ENCODE measurements at places on chromosomes 5 and 9. TPM values are rescaled to one million over a fixed set of nuclear protein-coding genes. Genes with fewer than 3 reads are reported as not detected.

SARDH gene
- total RNA-seq, result 0.60 TPM

ACTBL2 gene
- not detected for total RNA-seq

SLC25A46 gene
- total RNA-seq, result 54.6 TPM

NUTM2F gene
- total RNA-seq, result not detected

LCN15 gene
- not detected for total RNA-seq

- peaks cover 16% of the 10 kb centered on the region for H3K36me3 ChIP-seq
- peak overlapping the region; percentile 88 for H3K4me3 ChIP-seq
- H3K27me3 ChIP-seq, result no peaks in the 10 kb centered on the region
- DNase-seq, result peak; percentile 36
Observed at GRCh38 chr5:68287976-68288706, 72.6 kb downstream of the PIK3R1 start.

GRCh38 chr5:7728076-7728475 lies 122.9 kb downstream of the CFAP90 start:
- no peaks in the 10 kb centered on the region for H3K36me3 ChIP-seq
- no peak overlapping the region for H3K4me3 ChIP-seq
- DNase-seq, result no peak

DNA sequence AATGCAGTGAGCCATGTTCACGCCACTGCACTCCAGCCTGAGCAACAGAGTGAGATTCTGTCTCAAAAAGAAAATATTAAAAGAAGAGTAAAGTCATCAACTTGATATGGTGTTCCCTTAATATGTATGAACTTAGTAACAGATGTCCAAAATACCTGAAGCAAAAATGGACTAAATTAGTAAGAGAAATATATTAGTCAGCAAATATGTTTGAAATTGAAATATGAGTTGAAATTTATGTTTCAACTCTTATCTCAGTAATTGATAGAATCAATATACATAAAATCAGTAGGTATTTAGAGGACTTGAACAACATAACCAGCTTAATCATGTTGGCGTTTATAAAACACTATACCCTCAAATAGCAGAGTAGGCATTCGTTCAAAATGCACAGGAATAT lies 668.5 kb downstream of the ISL1 start:
- no peaks in the 10 kb centered on the region for H3K36me3 ChIP-seq
- H3K4me1 ChIP-seq, result no peaks in the 10 kb centered on the region
- no peaks in the 10 kb centered on the region for H3K27me3 ChIP-seq
- no peak overlapping the region for H3K27ac ChIP-seq

- H3K36me3 ChIP-seq, result no peaks in the 10 kb centered on the region
- no peak for DNase-seq
- no peak overlapping the region for H3K4me3 ChIP-seq
- no peak overlapping the region for H3K27ac ChIP-seq
- no peaks in the 10 kb centered on the region for H3K27me3 ChIP-seq
Observed at GRCh38 chr5:163938595-163938994, 433.2 kb downstream of the MAT2B start.

DNA sequence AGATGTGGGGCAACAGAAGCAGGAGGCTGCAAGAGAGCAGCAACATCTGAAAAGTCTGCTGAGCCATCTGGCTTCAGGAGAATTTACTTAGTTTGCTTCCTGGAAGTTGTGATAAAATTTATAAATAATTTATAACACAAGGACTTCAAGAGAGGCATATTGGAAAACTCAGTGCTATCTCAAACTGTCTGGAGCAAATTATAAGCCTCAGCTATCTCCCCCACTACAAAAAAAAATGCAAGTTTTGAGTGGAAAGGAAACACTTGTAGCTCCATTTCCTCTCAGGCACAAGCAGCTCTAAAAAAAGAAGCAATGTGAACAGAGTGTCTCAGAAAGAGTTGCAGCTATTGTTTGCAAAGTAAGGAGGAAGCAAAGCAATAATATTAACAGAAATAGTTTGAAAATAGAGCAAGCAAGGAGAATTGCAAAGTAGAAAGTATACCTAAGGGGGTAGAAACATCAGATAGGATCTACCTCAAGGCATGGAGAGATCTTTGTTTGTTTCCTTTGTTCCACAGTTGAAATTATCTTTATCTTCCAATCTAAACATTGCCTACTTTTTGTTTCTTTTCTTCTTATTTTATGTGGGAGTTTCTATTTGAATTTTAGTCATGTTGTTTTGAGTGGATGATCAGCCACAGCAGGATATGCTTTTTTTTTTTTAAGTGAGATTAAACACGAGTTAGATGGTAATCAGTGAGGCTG lies 55.9 kb upstream of the IL6ST start:
- H3K27ac ChIP-seq, result peak overlapping the region; percentile 54
- DNase-seq, result no peak
- peaks cover 6% of the 10 kb centered on the region for H3K27me3 ChIP-seq
- H3K36me3 ChIP-seq, result peaks cover 3% of the 10 kb centered on the region
- H3K4me1 ChIP-seq, result peaks cover 32% of the 10 kb centered on the region

DNA sequence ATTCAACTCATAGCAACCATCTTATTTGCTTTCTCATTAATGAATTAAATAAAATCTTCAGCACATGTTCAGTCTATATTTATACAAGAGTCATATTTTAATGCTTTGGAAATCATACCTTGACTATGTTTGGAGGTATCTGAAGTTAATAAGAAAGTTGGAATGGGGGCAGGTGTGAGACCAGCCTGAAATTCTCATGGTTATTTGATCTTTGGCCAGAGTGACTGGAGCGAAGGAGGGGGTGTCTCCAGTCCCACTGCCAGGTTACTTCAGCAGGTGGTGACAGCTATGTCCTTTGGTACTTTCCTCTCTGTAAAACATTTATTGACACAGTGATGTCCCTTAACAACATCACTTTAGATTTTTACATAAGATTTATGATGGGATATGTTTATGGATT lies 318.1 kb upstream of the SGCD start:
- H3K4me1 ChIP-seq, result no peaks in the 10 kb centered on the region
- H3K27ac ChIP-seq, result no peak overlapping the region
- no peaks in the 10 kb centered on the region for H3K36me3 ChIP-seq
- H3K27me3 ChIP-seq, result no peaks in the 10 kb centered on the region
- DNase-seq, result no peak

DNA sequence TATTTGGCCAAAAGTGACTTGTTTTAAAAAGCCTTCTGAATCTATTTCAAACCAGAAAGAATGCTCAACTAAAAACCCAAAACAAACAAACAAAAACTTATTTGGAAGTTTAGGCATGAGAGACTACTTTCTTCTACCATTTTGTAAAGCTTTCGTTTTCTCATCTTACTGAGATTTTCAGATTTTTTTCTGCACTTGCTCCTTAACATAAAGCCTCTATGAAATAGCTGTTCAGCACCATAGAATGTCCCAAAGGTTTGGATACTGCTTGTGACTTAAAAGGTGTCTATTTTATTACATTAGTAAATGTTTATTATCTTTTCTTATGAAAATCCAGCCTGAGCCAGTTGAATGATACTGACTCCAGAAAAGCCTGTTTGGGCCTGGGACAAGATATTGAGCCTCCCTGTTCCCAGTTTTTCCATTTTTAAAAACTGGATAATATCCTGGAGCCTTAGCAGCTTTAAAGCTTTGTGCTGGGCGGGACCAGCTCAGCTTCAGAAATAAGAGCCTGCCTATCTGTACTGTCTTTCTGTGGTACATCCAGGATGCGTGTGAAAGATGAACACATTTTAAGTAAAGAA lies 292.6 kb downstream of the ZSWIM6 start:
- H3K36me3 ChIP-seq, result no peaks in the 10 kb centered on the region
- H3K4me3 ChIP-seq, result no peak overlapping the region
- peaks cover 46% of the 10 kb centered on the region for H3K27me3 ChIP-seq
- DNase-seq, result no peak
- H3K27ac ChIP-seq, result no peak overlapping the region
- no peaks in the 10 kb centered on the region for H3K4me1 ChIP-seq

DNA sequence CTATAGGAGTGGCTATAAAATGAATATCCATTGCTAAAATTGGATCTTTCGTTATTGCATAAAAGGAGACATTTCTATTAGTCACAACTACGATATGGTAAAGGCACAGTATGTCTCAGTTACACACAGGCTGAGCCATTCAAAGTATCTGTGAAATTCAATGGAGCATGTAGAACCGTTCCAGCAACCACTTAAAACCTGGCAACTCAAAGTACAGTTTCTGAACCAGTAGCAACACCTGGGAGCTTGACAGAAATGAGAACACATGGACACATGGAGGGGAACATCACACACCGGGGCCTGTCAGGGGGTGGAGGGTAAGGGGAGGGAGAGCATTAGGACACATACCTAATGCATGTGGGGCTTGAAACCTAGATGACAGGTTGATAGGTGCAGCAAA lies 15.4 kb downstream of the POC5 start:
- peaks cover 44% of the 10 kb centered on the region for H3K36me3 ChIP-seq
- H3K27me3 ChIP-seq, result no peaks in the 10 kb centered on the region
- no peak overlapping the region for H3K27ac ChIP-seq

DNA sequence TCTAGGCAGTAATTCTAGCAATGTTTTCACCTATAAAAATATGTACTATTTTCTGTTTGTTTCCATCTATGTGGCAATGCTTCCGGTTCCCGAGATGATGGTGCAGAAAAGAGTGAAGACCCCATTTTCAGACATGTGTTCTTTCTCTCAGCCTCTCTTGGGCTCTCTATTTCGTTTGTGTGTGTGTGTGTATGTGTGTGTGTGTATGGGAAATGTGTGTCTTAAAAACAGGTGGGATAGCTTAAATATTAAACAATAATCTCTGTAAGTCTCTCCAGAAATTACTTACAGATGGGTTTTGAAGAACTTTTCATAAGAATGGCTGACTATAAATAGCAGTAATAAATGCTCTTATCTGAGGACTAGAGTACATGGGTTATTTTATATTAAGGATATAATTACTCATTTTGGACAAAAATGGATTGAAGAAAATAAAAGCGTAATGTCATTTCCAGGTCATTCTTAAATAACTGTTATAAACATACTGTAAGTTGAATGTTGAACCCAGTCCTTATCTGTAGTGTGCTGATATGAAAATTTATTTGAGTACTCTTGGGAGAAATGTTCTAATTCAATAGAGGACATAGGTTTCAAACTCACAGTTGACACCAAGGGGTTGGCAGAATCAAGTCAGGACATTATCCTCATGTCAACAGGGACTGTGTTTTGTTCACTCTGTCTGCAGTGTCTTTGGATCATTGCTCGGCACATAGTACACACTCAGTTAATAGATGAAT lies 31.1 kb downstream of the PCSK5 start:
- no peaks in the 10 kb centered on the region for H3K27me3 ChIP-seq
- DNase-seq, result no peak
- no peaks in the 10 kb centered on the region for H3K4me1 ChIP-seq
- no peak overlapping the region for H3K4me3 ChIP-seq
- no peak overlapping the region for H3K27ac ChIP-seq

DNA sequence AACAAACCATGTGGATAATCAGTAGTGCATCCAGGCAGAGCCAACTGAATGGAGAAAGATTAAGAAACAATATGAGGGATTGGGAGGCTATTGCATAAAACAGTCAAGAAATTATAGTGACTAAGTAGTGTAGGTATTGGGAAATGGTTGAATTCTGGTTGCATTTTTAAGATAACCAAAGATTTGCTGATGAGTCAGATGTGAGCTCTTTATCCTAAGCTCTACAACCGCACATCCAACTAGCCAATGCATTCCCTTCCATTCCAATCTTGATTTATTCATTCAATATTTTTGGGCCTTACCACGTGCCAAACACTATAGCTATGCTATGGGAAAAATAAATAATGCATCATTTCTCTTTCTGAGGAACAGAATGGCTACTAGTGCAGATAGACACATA lies 524.5 kb upstream of the RGMB start:
- no peak overlapping the region for H3K4me3 ChIP-seq
- H3K36me3 ChIP-seq, result no peaks in the 10 kb centered on the region
- H3K27me3 ChIP-seq, result no peaks in the 10 kb centered on the region
- H3K27ac ChIP-seq, result no peak overlapping the region
- H3K4me1 ChIP-seq, result no peaks in the 10 kb centered on the region

DNA sequence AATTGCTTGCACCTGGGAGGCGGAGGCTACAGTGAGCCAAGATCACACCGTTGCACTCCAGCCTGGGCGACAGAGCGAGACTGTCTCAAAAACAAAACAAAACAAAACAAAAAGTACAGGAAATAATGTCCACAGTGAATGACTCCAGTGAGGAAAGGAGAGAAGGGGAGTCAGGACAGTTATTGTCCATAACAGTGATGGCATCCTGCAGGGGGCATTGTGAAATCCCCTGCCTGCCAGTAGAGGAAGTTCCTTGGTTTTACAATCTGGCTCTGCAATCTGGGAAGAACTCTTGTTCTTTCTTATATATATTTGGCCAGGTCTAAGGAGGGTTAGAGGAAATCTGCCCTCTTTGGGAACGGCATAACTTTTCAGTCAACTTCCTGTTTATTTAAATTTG lies 8.2 kb downstream of the SH3GL2 start:
- H3K27ac ChIP-seq, result no peak overlapping the region
- H3K36me3 ChIP-seq, result no peaks in the 10 kb centered on the region
- no peak overlapping the region for H3K4me3 ChIP-seq
- no peaks in the 10 kb centered on the region for H3K4me1 ChIP-seq
- no peaks in the 10 kb centered on the region for H3K27me3 ChIP-seq

- peak overlapping the region; percentile 88 for H3K4me3 ChIP-seq
- DNase-seq, result peak; percentile 30
Observed at GRCh38 chr9:88387552-88388202, 567 bp upstream of the SPIN1 start.

DNA sequence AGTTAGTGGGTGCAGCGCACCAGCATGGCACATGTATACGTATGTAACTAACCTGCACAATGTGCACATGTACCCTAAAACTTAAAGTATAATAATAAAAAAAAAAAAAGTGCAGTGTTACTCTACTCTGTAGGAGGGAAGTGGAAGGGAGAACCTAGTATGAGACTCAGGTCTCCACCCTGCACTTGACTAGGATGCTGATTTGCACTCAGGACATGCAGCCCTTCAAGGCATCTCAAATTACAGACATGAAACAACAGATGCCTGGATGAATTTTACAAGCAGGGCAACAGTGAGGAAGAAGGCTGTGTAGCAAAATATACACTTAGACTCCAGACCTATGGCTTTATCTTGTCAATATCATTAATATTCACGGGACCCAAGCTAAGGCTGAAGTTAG lies 16.5 kb downstream of the TRIM32 start:
- H3K36me3 ChIP-seq, result peaks cover 35% of the 10 kb centered on the region
- peaks cover 22% of the 10 kb centered on the region for H3K4me1 ChIP-seq
- H3K27ac ChIP-seq, result no peak overlapping the region
- no peaks in the 10 kb centered on the region for H3K27me3 ChIP-seq
- H3K4me3 ChIP-seq, result no peak overlapping the region

- no peak overlapping the region for H3K4me3 ChIP-seq
- H3K36me3 ChIP-seq, result peaks cover 11% of the 10 kb centered on the region
- DNase-seq, result no peak
Observed at GRCh38 chr9:112198646-112199045, 23.5 kb upstream of the SUSD1 start.

DNA sequence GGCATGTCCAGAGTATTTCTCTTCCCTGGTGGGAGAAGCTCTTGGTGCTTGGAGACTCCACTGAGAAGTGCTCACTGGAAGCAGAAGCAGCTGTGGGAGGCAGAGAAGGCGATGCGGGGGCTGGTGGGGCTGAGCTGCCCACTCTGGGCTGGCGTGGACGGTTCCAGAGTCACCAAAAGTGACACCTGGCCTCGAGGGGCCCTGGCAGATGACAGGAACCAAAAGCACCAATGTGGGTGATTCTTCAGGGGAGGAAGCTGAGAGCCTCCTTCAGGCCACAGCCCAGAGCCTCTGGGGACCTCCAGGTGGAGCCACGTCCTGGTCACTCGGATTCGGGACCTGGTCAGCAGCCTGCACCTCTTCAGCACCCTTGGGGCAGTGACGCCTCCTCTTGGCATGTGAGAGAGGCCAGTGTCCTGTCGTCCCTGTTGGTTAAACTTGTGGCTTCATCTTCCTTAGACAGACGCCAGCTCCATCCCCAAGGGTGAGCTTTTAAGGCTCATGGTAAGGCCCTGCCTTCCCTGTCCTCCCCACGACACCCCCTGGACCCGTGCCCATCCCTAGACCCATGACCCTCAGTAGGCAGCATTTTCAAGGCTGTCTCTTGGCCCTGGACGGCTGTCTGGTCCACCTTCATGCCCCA lies 78.7 kb upstream of the IRX4 start:
- H3K27ac ChIP-seq, result no peak overlapping the region
- DNase-seq, result no peak
- H3K4me1 ChIP-seq, result no peaks in the 10 kb centered on the region
- H3K4me3 ChIP-seq, result no peak overlapping the region

Measured in activated T-helper 1 cell treated with anti-CD3 and anti-CD28 coated beads, Interleukin-12 subunit alpha, Interleukin-12 subunit beta, Interleukin-2, Interleukin-4 antibody, amounts not matched to agents 30 ng/mL and 10 ng/mL and 1 ng/mL, durations not matched to agents 14 hours and 24 hours and 36 hours (primary cell).